Eye (tissue), 1 donor: ENCODE measurements at places on chromosomes 2 and 18.
A peak's percentile ranks its signal among the peaks of the same experiment; 100 is the strongest.

- DNase-seq: no peak
These were observed 201.9 kb upstream of the TRIB2 start for GRCh38 chr2:12514631-12515437.

DNA sequence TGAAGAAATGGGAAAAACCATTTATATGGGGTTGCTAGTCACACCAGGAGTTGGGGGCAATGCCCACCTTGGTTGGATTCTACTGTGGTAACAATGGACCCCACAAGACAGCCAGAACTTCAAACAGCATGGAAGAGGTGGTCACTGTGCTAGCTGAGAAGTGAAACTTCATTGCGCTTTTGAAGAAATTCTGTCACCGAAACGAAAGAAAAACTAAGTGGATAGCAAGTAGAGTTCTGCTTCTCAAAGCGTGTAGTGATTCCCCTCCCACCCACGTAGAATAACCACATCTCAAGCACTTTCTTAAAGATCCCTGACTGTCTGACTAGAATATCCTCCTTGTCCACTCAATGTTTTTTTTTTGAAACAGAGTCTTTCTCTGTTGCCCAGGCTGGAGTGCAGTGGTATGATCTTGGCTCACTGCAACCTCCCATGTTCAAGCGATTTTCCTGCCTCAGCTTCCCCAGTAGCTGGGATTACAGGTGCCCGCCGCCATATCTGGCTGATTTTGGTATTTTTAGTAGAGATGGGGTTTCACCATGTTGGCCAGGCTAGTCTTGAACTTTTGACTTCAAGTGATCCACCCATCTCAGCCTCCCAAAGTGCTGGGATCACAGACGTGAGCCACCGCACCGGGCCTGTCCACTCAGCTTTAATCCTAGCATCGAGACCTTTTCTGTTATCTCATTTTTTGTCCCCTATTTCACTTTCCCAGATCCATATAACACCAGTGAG is 30.1 kb upstream of the CCL20 start:
- no peak for DNase-seq

- no peak for DNase-seq
These were observed 38.3 kb upstream of the RAPGEF4 start for GRCh38 chr2:172697296-172697695.

- peak; percentile 33 for DNase-seq
These were observed 12.6 kb upstream of the MLPH start for GRCh38 chr2:237474442-237474911.

DNA sequence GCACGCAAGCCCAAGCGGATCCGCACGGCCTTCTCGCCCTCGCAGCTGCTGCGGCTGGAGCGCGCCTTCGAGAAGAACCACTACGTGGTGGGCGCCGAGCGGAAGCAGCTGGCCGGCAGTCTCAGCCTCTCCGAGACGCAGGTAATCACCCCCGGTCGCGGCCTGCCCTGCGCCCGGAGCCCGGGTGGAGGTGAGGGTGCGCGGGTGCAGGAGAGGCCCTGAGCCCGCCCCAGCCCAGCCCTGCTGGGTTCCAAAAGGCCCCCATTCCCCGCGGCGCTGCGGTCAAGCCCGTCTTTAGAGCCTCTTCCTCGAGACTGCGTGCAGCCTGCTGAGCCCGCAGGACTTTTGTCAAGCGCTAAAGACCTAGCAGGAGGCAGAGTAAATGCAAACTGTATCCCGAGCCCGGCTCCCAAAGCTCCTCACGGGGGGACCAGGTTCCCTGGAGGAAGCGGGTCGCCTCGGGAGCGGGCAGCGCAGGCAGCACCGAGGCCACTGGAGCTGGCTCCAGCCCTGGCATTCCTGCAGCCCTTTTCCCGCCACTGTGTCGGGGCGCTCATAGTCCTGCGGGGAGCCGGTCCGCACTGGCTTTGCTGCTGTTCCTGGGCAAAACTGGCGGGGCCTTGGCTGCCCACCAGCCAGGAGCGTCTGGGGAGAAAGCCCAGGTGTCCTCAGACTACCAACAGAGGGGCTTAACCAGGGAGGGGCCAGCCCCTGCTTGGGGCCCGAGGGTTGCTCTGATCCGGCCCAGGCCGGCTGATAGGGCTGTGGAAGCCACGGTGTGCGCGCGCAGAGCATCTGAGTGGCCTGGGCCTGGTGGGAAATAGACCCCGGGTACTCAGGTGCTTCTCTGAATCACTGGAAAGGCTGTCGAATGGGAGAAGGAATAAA is 7.3 kb downstream of the EMX1 start:
- peak; percentile 63 for DNase-seq

- no peak for DNase-seq
These were observed 26.2 kb downstream of the MGAT4A start for GRCh38 chr2:98704499-98705332.

DNA sequence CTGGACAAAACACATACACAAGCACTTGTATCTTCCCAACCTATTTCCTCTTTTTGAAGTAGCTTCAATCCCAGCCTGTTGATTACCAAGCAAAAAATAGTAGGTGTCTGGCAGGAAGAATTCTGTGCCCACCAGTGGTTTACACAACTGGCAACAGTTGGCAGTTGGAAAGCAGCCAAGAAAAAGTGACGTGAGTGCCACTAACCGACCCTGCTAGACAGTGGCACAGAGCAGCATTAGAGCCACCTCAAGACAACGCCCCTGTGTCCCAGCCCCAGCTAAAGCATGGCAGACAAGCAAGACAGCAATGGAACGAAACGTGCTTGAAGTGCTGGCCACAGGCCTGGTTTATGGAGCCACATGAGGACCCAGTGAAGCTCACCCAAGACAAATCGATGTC is 379.6 kb downstream of the FBXO15 start:
- no peak for DNase-seq

DNA sequence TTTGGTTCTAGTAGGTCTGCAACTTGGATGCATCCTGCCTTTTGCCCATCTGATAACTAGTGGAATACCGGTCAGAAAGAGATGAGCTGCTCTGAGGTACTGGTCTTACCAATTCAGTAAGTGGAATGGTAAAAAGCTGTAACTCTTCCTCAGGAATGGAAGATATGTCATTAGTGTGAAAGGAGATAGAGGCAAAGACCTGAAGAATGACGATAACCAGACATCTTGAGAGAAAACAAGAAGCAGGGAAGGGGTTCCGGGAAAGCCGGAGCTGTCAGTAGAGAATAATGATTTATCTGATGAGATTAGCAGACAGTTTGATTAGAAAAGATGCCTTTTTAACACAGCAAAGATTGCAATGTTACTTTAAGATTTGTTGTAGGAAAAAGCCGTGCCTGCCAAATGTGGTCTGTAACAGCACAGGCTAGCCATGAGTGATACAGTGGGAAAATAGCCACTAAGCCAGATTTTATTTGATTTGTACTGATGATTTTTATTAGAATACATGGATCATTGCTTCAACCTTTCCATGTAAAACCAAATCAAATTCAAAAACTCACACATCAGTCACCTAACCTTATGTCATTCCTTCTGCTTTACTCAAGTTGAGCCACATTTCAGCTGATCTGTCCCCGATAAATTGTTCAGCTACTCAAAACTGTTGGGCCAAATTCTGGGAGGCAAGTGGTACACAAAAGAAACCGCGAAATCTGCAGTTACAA is 110.0 kb downstream of the TCF4 start:
- no peak for DNase-seq

DNA sequence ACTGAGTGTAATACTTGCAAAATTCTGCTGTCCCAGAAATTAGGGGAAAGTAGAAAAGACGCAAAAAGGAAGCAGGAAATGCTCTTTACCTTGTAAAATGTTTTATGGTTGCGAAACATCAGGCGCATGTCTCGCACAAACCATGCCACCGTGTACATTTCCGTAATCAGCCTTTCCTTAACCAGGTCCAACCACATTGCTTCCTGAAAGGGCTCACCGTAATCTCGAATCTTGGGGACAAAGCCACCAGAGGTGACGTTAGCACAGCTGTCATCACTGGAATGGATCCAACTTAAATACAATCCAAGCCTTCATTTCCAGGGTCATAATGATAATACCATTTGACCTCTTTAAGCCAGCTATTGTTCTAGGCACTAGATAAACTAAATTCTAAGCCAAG is 49.3 kb downstream of the SP110 start:
- DNase-seq: no peak

DNA sequence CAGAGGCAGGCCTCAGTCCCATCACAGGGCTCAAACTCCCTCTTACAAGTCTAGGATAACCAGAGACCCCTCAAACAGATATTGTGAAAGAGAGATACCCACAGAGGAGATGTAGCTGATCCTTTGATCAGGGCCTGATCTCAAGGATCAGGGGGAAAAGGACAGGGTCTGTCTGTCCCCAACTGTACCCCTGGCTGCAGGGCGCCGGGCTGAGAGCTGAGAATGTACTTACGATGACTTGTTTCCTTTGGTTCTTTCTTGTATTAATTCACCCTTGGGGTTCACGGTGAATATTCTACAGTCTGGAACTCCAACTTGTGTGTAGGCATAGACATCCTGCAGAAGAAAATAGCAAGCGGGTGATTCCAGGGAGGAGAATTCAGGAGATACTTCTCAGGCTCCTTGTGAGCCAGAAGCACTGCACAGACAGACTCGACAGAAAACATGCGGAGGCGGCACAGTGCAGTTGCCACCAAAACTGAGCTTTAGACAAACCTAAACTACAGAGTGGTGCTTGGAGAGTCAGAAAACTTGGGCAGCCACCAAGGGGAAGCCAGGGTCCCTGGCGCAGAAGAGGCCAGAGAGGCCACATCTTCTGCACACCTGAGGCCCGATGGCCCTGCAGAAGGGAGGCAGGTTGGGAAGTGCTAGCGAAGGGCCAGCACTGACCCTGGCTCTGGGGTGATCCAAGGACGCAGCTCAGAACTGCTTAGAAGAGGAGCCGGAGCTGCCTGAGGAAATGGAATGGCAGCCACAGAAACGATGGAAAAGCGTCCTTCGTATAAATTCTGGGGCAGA is 73.9 kb downstream of the EMILIN2 start:
- no peak for DNase-seq

DNA sequence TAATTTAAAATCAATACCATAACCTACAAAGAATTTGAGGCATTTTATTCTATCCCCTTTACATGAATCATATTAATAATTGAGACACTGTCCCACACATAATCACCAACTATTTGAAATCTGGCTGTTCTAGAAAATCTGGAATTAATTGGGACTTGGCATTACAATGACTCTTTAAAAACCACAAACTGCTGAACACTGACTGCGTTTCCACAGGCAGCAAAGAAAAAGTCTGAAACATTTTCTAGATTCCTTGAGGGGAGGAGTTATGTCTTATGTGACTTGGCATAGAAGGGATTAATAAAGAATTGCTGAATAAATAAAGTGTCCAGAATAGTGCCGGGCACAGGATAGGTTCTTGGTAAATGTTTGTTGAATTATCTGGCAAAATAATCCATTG is 61.4 kb downstream of the GPR39 start:
- peak; percentile 58 for DNase-seq

DNA sequence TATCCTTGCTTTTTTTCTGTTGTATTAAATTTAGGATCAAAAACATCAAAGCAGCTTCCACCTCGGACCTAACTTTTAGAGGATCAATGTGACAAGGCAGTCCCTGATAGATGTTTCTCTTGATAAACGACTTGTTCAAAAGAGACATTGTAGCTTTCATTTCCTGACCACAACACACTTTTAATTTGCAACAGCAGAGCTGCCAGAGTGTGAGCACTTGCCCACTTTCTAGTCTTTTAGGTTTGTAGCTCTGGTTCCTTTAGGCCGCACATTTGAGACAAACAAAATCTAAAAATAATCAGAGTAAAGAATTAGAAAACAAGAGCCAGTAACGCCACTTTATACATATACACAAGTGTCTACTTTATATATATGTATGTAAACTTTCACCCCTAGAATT is 3.1 kb downstream of the FIGN start:
- DNase-seq: peak; percentile 64

GRCh38 chr2:53994818-53995808 is 24.3 kb upstream of the PSME4 start:
- no peak for DNase-seq

DNA sequence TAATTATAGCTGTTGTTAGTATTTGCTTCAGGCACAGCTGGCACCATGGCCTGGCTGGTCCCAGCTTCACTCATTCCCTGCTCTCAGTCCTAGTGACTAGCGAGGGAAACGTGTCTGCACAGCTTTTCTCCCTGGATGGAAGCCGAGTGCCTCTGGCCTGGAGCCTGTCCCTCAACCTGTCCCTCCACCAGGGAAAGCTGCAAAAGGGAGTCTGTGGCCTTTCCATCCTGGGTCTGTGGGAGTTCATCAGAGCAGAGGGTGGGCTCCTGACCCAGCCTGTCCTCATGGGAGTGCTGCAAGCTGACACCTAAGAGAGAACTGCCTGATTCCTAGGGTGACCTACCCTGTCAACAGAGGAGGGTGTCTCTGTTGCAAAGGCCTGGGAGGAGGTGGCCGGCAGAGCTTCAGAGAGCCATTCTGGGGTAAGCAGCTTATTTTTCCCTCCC is 118.3 kb downstream of the CAPN13 start:
- DNase-seq: peak; percentile 33

DNA sequence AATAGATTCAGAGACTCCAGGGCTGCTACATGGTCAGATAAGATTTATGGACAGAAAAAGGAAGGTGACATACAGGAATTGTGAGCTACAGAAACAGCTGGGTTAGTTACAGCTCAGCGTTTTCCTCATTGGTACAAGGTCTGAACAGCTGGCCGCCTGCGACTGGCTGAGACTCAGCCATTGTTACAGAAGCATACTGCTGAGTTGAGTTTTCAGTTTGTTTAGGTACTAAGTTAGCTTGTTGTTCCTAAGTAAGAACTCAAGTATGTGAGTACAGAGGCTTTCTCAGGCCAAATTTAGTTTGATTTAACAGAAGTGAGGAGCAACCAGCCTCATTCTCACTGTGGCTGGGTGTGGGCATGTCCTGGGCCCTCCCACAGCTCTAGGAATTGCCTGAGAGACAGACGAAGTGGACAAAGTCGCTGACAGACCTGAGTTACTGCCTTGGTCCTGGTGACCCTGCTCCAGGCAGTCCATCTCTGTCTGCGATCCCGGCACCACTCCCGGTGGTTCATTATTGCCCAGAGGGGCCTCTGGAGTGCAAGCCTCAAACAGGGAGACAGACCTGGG is 27.8 kb upstream of the RHOB start:
- DNase-seq: peak; percentile 17

DNA sequence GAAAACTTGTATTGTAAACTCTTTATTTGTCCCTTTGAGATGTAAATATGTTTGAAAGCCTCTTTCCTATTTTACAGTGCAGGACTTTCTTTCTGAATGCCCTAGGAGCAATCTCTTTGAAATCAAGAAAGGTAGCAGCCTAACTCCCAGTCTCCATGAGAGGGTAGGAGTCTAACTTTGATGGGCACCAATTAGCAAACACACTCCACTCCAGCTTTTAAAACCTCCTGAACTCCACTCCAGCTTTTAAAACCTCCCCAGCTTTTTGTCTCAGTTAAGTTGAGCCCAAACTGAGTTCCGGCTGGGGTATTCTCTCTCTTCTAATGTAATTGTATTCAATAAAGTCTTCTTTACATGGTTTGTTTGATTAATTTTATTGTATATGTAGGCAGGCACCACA is 493.7 kb upstream of the CDH7 start:
- DNase-seq: no peak
